ENCODE measurements at places on chromosomes 12 and 14. TPM values are rescaled to one million over a fixed set of nuclear protein-coding genes. Genes with fewer than 3 reads are reported as not detected.

The PMCH gene
- not detected for total RNA-seq

The NOS1 gene
- 131 TPM for total RNA-seq

The COQ6 gene
- total RNA-seq = 14.0 TPM

The FBLN5 gene
- total RNA-seq = 29.6 TPM

The SPATA7 gene
- total RNA-seq = 6.0 TPM

The KRT6C gene
- total RNA-seq = not detected

The PIWIL1 gene
- total RNA-seq = not detected

The PTPRO gene
- 0.15 TPM for total RNA-seq

The TAS2R14 gene
- 1.4 TPM for total RNA-seq

The GLIPR1L1 gene
- not detected for total RNA-seq

Data from SJCRH30 (cell line).